Erythroblast (primary cell): ENCODE measurements at places on chromosomes 7 and 10.

GRCh38 chr10:26225322-26225721, 8.7 kb downstream of the GAD2 start:
- DNase-seq = no peak

GRCh38 chr7:143221286-143221685, 551 bp upstream of the TAS2R40 start:
- no peak for DNase-seq

DNA sequence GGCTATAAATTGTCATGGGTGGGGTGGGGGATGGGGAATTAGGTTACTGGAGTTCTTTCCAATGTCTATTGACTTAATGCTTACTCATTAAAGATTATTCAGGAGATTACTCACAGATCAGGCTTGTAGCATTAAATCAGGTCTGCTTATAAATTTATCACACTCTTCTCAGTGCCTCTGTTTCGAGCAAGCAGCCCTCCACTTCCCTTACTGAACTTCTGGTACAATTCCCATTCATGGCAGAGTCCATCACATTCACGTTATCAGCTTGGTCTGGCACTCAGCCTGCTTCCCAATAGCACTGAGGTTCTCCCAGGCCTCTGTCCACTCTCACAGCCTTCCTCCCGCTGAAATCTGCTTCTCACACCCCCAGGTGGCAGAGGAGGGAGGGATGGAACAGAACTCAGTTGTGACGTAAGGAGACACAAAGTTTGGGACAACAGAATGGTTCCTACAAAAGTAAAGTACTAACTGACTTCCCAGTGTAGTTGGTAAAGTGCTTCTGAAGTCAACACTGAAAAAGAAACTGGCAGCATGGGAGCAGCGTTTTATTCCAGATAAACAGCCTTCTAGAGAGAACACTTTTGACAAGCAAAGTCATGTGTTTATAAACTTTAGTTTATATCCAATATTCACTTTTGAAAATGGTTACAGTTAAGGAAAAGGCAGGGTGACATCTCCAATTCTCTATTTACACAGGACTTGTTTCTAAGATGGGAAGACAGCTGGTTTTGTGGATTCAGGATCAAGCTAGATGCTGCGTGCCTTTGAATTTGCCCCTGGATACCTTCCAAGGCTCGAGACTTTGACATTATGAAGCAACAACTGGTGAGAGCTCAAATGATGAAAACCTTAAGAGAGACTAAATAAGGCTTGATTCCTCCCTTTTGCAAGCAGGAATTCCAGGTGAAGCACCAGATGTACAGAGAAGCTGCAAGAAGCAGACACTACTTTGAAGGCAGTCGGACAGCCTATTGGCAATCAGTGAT, 81.4 kb downstream of the ATXN7L1 start:
- DNase-seq = no peak

- DNase-seq = no peak
These were observed 100.2 kb downstream of the AGMO start for GRCh38 chr7:15461576-15461975.

DNA sequence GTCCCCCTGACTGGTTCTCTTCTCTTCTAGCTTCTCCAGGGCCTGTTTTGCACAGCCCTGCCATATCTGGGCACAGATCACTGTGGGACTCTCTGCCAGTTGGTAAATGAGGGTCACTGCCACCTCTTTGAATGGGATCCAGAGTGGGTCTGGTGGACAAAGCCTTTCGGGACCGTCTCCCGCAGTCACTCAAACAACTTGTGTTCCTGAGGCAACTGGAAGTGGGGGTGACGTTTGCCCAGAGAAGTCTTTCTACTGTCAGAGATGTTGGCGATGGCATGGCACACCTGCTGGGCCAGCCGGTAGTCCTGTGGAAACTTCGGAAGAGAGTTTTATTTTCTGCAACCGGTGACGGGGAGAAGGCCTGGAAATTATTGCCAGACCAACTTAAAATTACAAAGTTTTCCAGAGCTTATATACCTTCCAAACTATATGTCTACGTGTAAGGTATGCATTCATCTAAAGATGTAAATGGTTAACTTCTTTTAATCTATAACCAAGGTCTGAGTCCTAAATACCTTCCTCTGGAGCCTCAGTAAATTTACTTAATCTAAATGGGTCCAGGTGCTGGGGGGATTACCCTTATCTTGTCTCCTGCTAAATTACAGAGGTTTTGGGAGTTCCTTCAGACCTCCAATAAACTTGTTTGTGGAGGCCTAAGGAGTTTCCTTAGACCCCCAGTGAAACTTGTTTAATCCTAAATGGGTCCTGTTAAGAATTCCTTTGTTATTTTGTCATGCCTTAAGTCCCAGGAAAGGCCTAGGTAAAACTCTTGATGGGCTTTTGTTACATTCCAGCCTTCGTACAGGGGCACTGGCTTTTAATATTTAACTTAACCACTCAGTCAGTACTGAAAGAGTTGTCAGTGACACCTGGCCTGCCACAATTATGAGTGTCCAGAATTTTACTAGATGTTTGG, 94.0 kb downstream of the NPSR1 start:
- DNase-seq = no peak

DNA sequence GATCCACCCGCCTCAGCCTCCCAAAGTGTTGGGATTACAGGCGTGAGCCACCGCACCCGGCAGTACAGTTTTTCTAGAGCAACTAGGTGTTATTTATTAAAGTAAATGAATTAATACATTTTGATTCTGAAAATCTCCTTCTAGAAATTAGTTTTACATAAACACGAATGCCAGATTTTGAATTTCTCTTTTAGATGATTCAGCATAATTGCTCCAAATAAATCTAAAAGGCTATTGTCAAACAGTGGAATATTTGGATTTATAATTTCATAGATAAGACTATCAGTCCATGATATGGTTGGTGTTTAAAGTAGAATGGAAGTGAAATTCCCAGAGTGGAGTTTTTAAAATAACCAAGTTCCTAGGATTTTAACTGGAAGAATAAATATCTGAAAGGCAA, 1.5 kb upstream of the PHF14 start:
- no peak for DNase-seq

DNA sequence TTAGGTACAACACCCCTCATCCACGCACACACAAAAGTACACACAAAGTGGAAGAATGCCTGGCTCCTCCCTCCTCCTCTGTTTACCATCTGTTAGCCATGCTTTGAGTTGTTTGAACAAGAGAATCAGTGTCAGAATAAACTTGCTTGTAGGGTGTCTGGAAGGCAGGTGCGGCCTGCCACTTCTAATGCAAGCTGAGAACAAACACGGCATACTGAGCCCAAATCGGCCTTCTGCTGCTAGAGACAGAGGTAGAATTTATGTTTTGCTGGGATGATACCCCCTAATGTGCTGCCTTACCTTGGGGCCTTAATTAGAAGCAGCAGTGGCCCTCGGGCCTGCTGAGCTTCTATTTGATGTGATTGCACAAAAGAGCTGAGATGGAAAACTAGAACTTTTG, 24.9 kb upstream of the FAM180A start:
- no peak for DNase-seq

- no peak for DNase-seq
These were observed 44.6 kb downstream of the BMS1 start for GRCh38 chr10:42827201-42827600.

DNA sequence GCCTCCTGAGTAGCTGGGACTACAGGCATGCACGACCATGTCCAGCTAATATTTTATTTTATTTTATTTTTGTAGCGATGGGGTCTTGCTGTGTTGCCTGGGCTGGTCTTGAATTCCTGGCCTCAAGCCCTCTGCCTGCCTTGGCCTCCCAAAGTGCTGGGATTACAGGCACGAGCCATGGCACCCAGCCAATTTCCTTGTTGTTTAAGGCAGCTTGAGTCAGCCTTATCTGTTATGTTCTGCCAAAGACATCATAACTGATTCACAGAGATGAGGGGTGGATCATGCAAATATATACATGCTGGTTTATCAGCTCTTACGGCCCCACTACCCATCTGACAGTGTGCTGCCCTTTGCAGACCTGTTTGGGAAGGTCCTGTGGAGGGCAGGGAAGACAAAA, 826.7 kb downstream of the TYW1 start:
- DNase-seq = no peak
